Bronchial epithelial cell (primary cell): ENCODE measurements at places on chromosomes 16 and 17.

DNA sequence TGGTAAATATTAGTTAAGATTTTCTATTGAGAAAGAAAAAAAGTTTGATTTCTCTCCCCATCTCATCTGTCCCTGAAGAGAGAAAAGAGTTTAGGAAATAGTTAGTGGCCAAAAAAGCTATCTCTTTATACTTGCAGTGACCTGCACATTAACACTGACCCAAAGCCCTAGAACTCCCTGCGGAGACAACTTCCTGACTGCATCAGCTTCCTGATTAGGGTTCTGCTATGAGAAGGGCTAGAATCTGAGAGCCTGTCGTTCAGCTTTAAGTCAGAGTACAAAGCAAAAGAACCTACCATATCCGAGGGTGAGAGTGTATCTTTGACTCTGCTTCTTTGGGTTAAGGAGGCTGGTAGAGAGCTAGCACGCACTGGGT lies 24.7 kb downstream of the LIMD2 start:
- peak; percentile 45 for DNase-seq

DNA sequence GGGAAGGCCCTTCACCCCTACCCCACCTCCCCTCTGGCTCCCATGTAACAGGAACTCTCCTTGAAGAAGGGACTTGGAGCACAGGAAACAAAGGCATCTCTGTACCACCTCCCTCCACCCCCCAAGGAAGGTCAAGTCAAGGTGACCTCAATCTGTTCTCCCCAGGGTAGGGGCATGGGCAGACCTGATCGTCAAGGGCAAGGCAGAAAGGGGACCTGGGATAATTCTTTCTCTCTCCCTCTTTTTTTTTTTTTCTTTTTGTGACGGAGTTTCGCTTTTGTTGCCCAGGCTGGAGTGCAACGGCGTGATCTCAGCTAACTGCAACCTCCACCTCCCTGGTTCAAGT lies 4.3 kb upstream of the STAT5A start:
- DNase-seq = no peak

DNA sequence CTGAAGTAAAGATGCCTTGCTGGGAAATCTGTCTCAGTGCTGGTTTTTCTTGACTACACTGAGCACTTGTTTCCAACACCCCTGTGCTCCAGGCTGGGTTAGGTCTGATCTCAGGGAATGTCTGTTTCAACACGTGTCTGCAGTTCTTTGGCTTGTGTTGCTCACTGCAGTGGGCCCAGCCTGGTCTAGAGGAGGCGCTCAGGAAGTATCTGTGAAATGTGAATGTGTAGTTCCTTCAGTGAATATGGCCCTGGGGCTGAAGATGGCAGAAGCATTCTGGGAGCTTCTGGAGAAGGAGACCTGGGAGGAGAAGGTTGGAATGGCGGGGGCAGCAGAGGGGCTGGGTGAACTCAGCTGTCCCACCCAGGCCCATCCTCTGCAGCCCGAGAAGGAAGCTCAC lies 8.1 kb upstream of the YPEL3 start:
- DNase-seq = no peak

- DNase-seq = no peak
Measured at GRCh38 chr17:79802039-79802735, 5.3 kb upstream of the CBX8 start.

DNA sequence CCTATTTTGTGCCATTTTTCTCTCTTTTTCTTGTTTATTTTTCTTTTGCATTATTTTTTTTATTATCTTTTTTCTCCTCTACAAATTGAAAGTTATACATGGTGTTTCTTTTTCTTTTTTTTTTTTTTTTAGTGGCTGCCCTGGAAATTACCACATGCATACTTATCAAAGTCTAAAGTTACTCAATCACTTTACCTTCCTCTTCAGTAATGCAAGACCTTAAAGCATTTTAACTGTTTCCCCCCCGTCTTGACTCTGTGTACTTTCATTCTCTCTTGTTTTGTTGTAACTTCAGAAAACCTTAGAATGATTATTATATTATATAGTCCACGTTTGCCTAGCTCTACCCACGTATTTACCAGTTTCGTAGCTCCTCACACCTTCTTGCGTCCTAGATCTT lies 33.3 kb upstream of the SMPD3 start:
- no peak for DNase-seq

- DNase-seq = no peak
Measured at GRCh38 chr17:41666237-41666641, 22.4 kb upstream of the EIF1 start.

- DNase-seq = no peak
Measured at GRCh38 chr16:66401610-66402009, 25.5 kb upstream of the BEAN1 start.

DNA sequence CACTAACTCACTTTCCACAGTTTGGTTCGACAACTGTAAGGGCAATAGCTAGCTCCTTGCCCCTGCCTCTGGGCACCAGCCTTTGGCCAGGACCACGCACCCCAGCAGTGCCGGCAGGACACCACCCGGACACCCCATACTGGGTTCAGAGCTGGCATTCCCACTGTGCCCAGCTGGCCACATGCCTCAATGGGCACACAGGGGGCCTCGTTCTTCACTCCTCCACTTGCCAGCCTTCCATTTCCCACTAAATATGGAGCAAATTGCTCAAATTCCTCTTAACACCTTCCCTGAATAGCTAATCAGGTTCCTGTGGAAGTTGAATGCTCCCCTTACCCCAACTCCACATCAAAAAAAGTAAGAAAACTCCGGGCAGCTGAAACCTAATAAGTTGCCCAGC lies 52.5 kb downstream of the PIPOX start:
- DNase-seq = no peak

DNA sequence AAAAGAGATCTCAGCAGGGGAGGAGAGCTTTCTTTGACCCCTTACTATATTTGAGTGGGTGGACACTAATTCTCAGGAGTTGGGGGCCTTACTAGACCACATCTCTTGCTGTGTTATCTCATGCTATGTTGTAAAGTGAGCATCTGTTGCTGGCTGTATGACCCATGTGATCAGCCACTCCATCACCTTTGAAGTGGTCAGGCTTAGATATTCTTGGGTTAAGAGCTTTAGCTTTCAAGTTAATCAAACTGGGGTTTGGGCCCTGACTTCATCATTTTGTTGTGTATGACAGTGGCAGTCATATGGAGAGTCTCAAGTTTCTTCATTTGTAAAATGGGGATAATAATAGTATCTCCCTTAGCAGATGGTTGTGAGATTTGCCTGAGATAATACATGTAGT lies 201.1 kb downstream of the FTO start:
- DNase-seq = no peak

- DNase-seq = no peak
Measured at GRCh38 chr17:20122254-20122879, 113.2 kb downstream of the SPECC1 start.

DNA sequence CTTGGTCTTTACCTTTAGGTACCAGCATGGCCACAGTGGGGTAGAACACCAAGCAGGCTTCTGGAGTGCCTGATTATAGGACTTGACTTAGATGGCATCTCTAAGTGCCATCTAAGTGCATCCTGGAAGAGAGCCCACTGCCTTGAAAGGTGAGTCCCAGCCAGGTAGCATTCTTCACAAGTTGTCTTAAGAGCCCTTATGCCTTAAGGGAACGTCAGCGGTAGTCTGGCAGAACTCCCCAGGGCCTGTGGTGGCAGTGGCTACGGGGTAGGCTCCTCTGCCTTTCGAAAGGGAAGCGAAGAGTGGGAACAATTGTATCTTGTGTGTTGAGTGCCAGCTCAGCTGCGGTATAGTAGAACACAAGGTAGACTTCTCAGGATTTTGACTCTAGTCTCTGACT lies 549.0 kb downstream of the HS3ST4 start:
- DNase-seq = no peak

DNA sequence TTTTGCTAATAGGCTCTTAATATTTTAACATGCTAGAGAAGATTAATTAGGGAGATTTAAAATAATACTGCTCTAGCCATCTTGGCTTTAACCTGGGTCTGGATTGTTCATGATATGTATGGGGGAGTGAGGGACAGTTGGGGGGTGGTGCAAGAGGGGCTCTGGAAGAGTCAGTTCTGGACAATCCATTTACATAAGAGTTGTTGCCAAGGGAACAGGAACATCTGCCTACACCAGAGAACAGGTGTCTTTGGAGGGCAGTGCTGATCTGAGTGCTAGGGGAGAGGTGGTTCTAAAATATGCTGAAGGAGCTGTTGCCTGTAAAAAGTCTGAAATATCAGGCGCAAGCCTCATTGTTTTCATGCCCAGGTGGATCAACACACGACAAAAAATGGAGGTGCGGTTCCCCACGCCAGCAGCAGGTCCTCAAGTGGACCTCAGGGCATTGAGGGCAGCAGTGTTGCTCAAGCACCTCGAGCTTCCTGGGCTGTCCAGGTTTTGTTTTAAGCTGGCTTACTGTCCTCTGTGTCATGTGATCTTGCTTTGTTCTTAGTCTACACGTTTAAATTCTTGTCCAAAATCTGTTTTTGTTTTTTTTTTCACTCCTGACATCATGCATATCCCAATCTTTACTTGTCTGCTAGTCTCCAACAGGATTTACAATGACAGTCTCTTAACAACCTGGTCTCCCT lies 25.4 kb upstream of the WSB1 start:
- no peak for DNase-seq

DNA sequence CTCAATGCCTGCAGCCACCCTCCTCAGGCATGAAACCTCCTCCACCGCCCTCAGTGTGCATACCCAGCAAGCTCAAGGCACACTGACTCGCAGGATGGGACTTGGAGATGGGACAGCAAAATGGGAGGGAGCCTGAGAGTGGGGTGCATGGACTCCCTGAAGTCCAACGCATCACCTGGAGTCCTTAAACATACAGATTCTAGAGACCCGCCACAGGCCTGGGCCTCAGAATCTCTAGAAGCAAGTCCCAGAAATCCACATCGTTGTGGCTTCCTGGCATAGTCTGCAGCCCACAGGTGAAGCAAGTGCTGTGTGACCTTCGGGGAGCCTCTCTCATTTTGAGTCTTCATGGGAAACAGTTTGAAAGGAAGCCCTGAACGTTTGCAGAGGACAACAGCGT lies 3.6 kb upstream of the TBX21 start:
- no peak for DNase-seq

- DNase-seq = peak; percentile 40
Measured at GRCh38 chr16:66662445-66663194, 33.9 kb downstream of the CMTM4 start.

- DNase-seq = no peak
Measured at GRCh38 chr17:6101706-6102105, 31.5 kb downstream of the WSCD1 start.

DNA sequence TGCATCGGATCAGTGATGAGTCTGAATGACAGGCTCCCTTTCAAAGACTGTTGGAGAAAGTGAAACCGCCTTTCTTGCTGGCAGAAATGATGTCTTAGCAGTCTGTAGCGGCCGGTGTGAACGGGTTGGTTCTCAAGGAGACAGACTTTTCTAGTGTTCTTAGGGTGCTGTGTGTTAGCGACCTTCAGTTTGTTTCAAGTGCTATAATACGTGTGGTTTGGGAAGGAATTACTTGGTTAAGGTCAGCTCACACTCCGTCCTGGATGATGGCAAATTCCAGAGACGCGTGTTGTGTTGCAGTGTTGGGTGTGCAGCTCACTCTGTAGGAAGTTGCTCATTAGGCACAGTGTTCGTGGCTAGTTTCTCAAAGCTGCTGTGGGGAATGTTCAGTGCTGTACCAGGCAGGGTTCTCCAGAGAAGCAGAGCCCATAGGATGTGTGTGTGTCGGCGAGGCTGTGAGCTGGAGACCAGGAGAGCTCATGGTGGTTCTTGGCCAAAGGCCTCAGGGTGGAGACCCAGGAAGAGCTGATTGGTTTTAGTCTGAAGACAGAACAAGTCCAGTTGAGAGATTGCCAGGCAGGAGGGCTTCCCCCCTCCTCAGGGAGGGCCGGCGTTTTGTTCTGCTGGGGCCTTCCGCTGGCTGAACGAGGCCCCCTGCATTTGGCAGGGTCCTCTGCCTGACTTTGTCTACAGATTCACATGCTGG lies 37.6 kb downstream of the ZNF750 start:
- no peak for DNase-seq

GRCh38 chr17:30996486-30996885 lies 25.6 kb downstream of the RNF135 start:
- DNase-seq = no peak

GRCh38 chr16:49463529-49463928 lies 89.9 kb downstream of the C16orf78 start:
- DNase-seq = no peak

- DNase-seq = peak; percentile 67
Measured at GRCh38 chr17:49277638-49278037, 47.1 kb upstream of the PHOSPHO1 start.

GRCh38 chr16:79770244-79771064 lies 169.9 kb upstream of the MAF start:
- peak; percentile 75 for DNase-seq

GRCh38 chr17:39813631-39814030 lies 50.5 kb downstream of the IKZF3 start:
- no peak for DNase-seq

- DNase-seq = no peak
Measured at GRCh38 chr16:3155972-3156371, 21.1 kb downstream of the ZNF213 start.

GRCh38 chr17:1783271-1783670 lies 21.4 kb downstream of the SERPINF1 start:
- peak; percentile 48 for DNase-seq

DNA sequence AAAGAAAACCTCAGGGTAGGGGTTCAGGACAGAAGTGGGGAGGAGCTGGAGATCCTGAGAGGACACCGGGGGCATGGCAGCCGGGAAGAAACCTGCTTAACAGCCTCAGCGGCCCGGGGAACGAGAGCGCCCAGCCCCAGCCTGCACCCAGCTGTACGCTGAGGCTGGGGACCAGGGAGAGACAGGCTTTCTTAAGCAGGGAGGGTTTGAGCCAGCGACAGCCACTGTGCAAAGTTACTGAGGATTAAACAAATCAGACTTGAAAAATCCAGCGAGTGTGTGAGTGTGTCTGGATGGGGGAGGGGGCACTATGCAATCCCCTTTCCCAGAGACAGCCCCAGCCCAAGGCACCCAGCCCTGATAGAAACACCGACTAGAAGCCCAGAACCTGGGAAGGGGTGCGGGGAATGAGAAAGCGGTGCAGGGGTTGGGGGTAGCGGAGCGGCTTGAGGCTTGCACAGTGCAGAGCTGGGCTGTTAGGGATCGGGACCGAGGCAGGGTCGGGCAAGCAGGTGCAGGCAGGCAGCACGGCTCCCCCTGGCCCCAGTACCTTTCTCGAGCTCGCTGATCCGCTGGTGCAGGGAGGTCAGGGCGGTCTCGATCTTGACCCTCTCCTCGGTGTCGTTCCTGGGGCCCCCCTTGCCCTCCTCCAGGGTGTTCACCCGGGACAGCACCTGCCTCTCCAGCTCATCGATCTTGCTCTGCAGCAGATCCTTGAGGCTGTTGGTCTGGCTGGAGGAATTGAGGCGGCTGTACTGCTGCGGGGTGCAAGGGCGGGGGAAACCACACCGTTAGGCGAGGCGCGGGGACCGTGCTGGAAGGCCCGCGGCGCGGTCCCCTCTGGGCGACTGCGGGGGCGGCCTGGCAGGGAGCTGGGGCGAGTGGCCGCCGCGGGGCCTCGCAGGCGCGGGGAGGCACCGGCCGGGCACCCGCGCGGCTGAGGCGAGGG lies 1.2 kb downstream of the NPTX1 start:
- no peak for DNase-seq
